ENCODE measurements at places on chromosomes 7 and 10. TPM values are rescaled to one million over a fixed set of nuclear protein-coding genes. Genes with fewer than 3 reads are reported as not detected.

HYAL4 gene
- total RNA-seq, result not detected

TCTN3 gene
- total RNA-seq, result 30.3 TPM

DNA sequence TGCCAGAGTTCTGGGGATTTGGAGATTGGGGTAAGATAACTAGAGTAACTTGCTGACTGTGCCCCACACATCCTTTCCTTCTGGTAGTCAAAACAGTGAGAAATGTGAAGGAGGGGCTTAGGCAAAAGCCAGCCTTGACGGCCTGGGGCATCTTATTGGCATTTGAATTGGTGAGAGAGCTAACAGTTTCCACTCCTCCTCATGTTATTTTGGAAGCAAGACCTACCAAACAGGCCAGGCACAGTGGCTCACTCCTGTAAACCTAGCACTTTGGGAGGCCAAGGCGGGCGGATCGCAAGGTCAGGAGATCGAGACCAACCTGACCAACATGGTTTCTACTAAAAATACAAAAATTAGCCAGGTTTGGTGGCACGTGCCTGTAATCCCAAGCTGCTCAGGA is 596.6 kb downstream of the GRM8 start:
- no peaks in the 10 kb centered on the region for H3K36me3 ChIP-seq
- H3K27me3 ChIP-seq, result no peaks in the 10 kb centered on the region
- H3K27ac ChIP-seq, result no peak overlapping the region
- H3K4me3 ChIP-seq, result no peak overlapping the region
- no peak for DNase-seq

DNA sequence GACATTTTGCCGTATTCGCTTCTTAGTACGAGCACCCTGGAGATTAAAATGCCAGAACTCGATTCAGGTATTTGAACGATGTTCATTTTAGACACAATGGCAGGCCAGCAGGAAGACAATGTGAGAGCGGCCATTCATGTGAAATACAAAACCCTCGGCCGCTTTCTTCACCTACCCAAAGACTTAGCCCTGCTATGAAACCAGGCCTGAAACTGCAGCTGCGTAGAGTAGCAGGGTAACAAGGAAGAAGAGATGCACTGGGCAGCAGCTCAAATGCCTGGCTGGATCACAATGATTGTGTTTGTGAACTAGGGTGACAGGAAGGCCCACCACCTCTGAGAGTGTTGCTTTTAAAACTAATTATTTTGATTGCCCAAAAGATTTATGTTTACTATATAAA is 234.8 kb downstream of the TRIL start:
- no peaks in the 10 kb centered on the region for H3K27me3 ChIP-seq
- H3K4me3 ChIP-seq, result no peak overlapping the region
- no peak for DNase-seq
- H3K27ac ChIP-seq, result no peak overlapping the region
- no peaks in the 10 kb centered on the region for H3K36me3 ChIP-seq
- H3K4me1 ChIP-seq, result no peaks in the 10 kb centered on the region

DNA sequence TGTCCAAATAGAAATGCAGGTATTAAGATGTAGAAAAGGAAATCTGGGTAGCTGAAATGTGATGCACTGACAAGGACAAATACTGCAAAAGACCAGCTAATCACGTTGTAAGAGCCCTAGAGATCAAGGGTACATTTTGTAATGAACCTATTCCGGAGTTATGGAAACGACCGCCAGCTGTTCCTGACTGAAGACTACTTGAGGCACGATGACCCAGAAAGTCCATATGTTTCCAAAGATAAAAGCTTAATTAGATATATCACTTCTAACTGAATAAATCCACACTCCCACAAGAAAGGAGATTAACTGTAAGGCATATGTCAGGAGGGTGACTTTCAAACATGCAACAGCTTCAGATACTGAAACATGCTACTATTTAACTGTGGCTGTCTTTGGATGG is 253.5 kb downstream of the NSUN6 start:
- no peaks in the 10 kb centered on the region for H3K27me3 ChIP-seq
- no peak overlapping the region for H3K4me3 ChIP-seq
- no peak overlapping the region for H3K27ac ChIP-seq
- DNase-seq, result no peak

MPLKIP gene
- total RNA-seq, result 22.8 TPM

- no peaks in the 10 kb centered on the region for H3K4me1 ChIP-seq
- no peak for DNase-seq
- H3K27me3 ChIP-seq, result no peaks in the 10 kb centered on the region
- H3K36me3 ChIP-seq, result no peaks in the 10 kb centered on the region
Measured at GRCh38 chr10:118950190-118950680, 79.3 kb upstream of the NANOS1 start.

- H3K27me3 ChIP-seq, result no peaks in the 10 kb centered on the region
- no peaks in the 10 kb centered on the region for H3K36me3 ChIP-seq
- H3K4me3 ChIP-seq, result no peak overlapping the region
- H3K4me1 ChIP-seq, result no peaks in the 10 kb centered on the region
Measured at GRCh38 chr10:8380833-8381496, 326.5 kb downstream of the GATA3 start.

DNA sequence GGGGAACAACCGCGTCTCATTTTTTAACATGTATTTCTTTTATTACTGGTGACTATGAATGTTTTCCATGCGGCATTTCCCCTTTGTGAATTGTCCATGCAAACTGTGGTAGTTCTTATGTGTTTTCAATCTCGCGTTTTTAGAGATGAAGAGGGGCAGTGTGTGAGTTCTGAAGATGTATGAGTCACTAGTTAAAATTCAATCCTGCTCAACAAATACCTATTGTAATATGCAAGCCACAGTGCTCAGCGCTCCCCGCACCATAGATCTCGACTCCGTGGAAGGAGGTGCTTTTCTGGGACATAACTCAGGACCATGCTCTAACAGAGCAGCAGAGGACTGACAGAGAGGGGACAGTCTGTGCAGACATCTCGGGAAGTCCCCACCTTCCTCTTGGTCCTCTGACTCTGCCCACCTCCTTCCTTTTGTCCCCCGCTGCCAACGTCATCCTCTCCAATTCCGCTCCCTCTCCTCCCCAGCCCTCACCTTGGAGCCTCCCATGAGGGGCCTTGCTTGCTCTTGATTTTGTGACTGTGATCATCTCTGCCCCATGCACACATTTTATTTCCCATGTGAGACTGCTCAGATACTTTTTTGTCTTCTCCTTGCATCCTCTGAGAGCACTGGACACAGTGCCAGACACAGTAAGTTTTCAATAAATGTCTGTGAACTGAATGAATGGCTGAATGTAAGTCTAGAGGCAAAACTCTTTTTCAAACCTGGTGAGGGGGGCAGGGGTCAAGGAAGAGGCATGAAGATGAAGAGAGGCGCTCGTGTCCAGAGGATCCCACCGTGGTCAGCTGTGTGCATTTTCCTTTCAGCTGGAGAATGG is 42.7 kb upstream of the PLEKHA1 start:
- H3K36me3 ChIP-seq, result no peaks in the 10 kb centered on the region
- H3K4me3 ChIP-seq, result no peak overlapping the region
- no peak overlapping the region for H3K27ac ChIP-seq
- peaks cover 7% of the 10 kb centered on the region for H3K27me3 ChIP-seq
- H3K4me1 ChIP-seq, result no peaks in the 10 kb centered on the region

CPA4 gene
- 20.0 TPM for total RNA-seq

DNA sequence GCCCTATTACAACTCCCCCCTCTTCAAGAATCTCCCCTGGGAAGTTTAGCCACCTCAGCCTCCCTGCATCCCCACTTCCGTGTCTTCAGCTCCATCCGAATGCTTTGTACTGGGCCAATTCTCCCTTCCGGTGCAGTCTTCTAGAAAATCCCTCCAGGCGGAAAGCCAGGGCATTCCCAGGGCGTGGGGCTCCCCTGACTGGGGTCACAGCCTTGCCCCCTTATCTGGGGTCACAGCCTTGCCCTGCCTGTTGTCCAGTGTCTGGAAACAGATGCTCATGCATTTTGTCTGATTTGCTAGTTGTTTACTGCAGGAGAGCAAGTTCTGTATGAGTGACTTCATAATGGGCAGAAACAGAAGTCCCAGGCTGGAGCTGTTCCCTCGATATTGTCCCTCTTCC is 112.5 kb upstream of the TCERG1L start:
- no peak overlapping the region for H3K4me3 ChIP-seq
- DNase-seq, result no peak
- no peaks in the 10 kb centered on the region for H3K27me3 ChIP-seq
- H3K4me1 ChIP-seq, result no peaks in the 10 kb centered on the region

DNA sequence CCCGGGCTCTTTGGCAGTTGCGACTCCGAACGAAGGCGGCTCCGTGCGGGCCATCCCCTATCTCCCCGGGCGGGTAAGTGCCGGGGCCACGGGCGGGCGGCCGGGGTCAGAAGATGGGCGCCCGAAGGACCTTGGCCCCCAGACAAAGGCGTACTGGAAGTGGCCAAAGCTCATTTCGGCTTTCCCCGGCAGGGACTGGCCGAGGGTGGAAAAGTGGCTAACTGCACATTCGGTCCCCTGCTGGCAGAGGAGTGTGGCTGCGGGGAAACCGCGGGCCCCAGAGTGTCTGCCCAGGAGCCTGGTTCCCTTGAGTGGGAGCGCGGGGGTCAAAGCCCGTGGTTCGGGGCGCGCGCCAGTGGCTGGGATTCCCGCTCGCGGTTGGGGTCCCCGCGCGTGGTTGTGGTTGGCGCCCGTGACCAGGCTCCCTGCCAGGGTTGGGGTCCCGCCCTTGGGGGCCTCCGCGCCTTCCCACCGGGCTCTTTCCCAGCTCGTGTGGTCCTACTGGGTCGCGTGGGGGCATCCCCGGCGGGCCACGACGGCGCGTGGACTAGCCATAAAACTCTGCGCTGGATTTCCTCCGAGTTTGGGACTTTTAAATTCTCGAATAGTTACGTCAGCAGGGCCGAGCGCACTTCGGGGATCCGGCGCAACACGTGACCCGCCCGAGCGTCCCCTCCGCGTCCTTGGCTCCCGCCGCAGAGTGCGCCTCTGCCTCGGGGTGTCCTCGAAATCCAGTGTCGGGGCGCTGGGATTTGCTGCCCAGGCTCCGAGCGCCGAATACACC is 124.4 kb downstream of the TACC2 start:
- H3K27ac ChIP-seq, result peak overlapping the region; percentile 98
- no peaks in the 10 kb centered on the region for H3K27me3 ChIP-seq
- H3K4me3 ChIP-seq, result peak overlapping the region; percentile 76
- H3K4me1 ChIP-seq, result peaks cover 16% of the 10 kb centered on the region

DNA sequence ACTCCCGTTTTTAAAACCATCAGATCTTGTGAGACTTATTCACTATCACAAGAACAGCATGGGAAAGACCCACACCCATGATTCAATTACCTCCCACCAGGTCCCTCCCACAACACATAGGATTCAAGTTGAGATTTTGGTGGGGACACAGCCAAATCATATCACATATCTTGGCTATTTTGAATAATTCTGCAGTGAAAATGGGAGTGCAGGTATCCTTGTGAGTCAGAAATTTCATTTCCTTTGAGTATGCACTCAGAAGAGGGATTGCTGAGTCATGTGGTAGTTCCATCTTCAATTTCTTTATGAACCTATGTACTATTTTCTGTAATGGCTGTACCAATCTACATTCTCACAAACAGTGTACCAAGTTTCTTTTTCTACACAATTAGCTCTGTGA is 125.8 kb downstream of the ANKRD7 start:
- H3K27me3 ChIP-seq, result no peaks in the 10 kb centered on the region
- H3K36me3 ChIP-seq, result no peaks in the 10 kb centered on the region
- no peaks in the 10 kb centered on the region for H3K4me1 ChIP-seq
- H3K4me3 ChIP-seq, result no peak overlapping the region
- no peak overlapping the region for H3K27ac ChIP-seq
- no peak for DNase-seq

DNA sequence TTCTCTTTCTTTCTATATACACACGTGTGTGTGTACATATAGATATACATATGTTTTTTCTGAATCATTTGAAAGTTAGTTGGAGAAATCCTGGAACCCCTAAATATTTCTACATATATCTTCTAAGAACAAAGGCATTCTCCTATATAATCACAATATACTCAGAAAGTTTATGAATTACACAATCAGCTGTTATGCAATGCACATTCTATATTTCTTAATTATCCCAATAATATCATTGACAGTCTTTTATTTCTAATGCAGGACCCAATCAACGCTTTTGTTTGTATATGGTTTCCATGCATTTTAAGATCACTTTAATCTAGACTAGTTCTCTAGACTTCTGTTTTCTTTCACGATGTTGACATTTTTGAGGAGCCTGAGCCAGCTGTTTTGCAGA is 27.7 kb upstream of the ZNF746 start:
- no peak for DNase-seq
- H3K27me3 ChIP-seq, result no peaks in the 10 kb centered on the region
- no peak overlapping the region for H3K27ac ChIP-seq
- H3K4me3 ChIP-seq, result no peak overlapping the region

DNA sequence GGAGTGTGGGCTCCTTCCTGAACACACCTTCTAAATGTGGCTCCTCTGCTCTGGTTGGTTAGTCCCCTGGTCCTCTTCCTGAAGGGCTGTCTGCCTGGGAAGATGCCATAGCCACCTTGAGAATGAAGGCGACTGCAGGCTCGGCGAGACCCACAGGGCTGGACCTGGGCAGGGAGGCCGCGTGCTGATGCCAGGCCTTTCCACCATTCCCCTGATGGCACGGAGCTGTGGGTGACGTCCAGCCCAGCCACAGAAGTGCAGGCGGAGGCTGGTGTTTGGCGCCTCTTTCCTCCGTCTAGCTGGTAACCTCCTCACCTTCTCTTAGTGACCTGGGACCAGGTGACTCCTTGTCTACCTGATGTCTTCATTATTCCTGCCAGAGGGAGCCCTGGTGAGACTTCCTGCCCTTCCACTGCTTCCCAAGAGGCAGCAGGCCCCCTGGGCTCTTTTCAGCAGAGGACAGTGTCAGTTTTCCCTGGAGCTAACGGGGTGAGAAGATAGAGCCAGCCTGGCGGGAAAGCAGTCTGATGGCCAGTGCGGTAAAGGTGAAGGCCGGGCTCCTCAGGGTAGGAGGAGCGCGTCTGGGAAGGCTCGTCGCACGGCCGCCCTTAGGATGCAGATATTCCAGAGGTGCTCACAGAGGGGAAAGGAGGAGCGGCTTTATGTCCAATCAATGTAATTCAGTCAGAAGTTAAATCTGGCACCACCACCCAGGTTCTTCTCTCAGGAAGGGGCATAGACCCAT is 34.9 kb downstream of the GBX1 start:
- H3K4me3 ChIP-seq, result no peak overlapping the region
- no peaks in the 10 kb centered on the region for H3K27me3 ChIP-seq
- peaks cover 23% of the 10 kb centered on the region for H3K36me3 ChIP-seq
- no peak overlapping the region for H3K27ac ChIP-seq

DNA sequence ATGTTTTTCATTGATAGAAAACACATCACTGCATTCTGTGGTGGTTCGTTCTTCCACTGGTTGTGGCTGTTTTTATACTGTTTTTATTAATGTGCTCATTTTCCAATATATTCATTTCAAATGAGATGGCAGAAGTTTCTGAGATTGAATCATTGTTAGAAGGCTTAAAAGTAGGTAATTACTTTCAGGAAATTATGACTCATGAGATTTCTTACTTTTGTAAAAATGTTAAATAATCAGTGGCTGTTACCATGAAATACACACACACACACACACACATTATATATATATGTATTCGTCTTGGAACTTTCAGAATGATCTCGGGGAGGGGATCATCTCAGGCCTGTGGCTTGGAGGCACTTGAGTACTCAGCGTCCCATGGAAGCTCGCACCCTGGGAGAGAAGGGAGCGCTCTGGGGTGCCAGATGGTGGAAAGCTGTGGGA is 66.1 kb downstream of the ZMYND11 start:
- no peaks in the 10 kb centered on the region for H3K36me3 ChIP-seq
- no peak overlapping the region for H3K27ac ChIP-seq
- no peaks in the 10 kb centered on the region for H3K27me3 ChIP-seq
- peak; percentile 15 for DNase-seq
- no peaks in the 10 kb centered on the region for H3K4me1 ChIP-seq

GOLGA7B gene
- not detected for total RNA-seq

ANK3 gene
- 0.50 TPM for total RNA-seq

GRCh38 chr7:2812114-2812487 is 32.0 kb downstream of the GNA12 start:
- peaks cover 3% of the 10 kb centered on the region for H3K36me3 ChIP-seq
- H3K27me3 ChIP-seq, result no peaks in the 10 kb centered on the region
- DNase-seq, result peak; percentile 78
- peak overlapping the region; percentile 55 for H3K4me3 ChIP-seq

Data from fibroblast of lung (primary cell).